Activated naive CD8-positive, alpha-beta T cell treated with anti-CD3 and anti-CD28 coated beads for 36 hours (primary cell): ENCODE measurements at places on chromosomes 11 and 22. TPM values are rescaled to one million over a fixed set of nuclear protein-coding genes. Genes with fewer than 3 reads are reported as not detected.

DNA sequence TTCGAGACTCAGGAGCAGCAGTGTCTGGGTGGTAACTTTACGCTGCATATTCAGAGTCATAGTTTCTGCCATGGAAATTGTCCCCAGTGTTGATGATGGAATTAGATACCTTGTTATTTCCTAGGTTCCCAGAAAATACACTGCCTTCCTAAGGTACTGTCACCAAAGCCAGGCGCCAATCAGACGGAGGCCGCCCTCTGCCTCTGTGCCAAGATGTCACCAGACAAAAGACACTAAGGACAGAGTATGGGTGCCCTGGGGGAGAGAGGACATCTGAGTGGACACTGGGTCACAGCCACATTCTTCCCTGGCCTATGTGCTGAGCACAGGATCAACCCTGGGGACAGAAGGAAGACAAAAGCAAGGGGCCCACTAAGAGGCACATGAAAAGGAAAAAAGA lies 11.2 kb downstream of the PLA2G6 start:
- no peak for DNase-seq

Gene RELT
- 23.2 TPM for total RNA-seq

- DNase-seq: no peak
These were observed 99.7 kb upstream of the VPREB1 start for GRCh38 chr22:22144858-22145257.

- no peak for DNase-seq
These were observed 195.7 kb downstream of the IGLL1 start for GRCh38 chr22:23384431-23384830.

DNA sequence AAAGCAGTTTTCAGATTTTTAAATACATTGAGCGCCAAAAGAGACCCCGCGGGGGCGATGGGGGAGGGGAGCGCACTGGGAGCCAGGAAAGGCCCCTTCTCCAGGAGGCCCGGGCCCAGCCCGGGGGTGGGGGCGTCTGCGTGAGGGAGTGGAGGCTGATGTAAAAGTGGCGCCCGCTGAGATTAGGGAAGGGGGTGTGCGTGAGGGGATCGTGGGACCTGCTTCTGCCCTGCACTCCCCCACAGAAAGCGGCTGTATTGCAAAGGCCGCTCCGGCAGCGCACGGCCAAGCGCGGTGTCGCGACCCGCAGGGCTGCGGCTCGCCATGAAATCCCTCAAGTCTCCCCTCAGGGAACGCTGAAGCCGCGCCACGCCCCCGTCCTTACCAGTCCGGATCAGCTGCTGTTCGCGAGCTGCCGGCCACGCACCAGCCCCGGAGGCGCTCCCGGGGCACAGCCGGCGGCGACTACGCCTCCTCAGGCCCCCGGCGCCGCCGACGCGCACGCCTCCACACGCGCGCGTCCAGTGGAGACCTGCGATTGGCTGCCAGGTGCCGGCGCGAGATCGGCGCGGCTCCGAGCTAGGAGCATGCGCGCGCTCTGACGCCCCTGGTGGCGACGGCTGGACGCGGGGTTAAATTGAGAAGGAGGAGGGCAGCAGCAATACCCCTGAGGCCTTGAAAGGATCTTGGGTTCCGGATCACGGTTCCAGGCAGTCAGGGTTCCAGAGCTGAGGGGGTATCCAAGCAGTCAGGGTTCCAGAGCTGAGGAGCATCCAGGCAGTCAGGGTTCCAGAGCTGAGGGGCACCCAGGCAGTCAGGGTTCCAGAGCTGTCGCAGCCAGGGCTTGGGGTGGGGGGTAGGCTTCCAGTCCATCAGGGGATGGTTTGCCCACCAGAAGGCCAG lies at the start of gene ZNF280B:
Gene ZNF280B, minus strand, starts transcription at position 469 of the 903 bp plus-strand sequence. CDS start 19,344 bp downstream, outside the sequence.
- DNase-seq: peak; percentile 90

DNA sequence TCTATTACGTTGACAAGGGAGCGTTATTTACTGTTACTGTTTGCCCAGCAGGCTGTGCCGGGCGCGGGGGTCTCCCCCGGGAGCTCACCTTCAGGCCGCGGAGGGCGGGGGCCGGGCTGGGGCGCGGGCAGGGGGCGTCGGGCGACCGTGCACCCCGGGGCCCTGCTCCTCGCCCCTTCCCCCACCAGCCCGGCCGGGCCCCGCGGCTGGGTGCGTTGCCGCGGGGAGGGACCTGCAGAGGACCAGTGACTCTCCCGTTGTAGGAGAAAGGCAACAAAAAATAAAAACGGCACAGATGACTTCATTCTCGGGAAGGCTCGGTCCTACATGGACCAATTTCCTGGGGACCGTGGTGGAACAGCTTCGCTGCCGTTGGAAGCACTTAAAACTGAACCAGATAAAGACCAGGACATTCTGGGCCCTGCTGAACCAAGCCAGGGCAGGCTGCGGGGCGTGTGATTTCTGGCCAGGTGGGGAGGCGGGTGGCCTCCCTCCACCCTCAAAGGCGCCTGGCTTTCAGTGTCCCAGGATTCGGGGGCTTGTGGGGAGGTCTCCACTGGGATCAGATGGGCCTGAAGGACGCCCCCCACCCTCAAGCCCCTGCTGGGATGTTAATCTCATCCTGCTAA lies 57.4 kb downstream of the IGLL1 start:
- no peak for DNase-seq

DNA sequence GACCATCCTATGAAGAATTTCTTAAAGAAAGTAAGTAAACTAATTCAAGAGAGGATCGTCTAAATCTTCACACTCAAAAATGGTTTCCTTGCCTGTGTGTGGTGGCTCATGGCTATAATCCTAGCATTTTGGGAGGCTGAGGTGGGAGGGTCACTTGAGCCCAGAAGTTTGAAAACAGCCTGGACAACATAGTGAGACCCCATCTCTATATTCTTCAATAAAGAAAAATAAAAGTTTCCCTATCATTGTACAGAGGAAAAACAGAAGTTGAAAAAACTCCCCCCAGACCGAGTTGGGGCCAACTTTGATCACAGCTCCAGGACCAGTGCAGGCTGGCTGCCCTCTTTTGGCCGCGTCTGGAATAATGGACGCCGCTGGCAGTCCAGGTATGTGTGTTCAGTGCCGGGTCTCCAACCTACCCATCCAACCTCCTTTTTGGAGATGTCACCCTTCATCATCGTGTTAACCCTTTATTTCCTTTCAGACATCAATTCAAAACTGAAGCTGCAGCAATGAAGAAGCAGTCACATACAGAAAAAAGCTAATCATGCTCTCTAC lies 3.0 kb downstream of the RPS25 start:
- no peak for DNase-seq

Gene JAML
- 150 TPM for total RNA-seq

- no peak for DNase-seq
These were observed 1289.4 kb downstream of the LRRC4C start for GRCh38 chr11:40170078-40170477.

DNA sequence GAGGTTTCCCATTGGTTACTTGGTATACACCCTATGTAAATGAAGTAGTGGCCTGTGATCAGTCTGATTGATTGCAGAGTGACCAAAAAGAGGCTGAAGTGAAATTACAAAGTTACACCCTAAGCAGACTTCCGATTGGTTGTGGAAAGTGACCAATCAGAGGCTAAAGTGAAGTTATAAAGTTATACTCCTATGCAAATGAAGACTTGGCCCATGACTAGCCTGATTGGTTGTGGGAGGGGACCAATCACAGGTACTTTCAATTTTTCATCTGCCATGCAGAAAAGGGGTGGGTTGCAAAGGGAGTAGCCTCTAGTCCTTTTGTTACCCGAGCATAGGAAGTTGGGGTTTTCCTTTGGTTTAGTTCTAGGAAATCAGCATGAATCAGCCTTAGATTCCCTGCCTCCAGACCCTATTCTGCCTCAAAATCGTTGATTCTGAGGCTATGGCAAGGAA lies 18.1 kb upstream of the CSTF3 start:
- DNase-seq: no peak

DNA sequence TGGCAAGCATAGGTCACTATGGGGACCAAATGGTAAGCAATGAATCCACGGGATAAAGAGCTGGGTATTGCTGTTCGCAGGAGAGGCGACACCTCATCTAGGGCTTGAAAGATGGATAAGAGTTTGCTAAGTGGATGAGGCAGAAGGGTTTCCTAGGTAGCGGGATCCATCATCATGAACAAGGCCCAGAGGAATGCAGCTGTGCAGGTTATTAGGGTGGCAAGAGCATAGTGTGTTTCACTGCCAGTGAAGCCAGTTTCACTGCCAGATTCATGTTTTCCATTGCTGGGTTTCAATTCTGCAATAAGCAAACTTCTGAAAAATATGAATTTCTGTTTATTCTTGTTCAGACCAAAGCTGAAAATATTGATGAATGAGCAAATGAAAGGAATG lies 27.2 kb downstream of the WEE1 start:
- DNase-seq: peak; percentile 44

DNA sequence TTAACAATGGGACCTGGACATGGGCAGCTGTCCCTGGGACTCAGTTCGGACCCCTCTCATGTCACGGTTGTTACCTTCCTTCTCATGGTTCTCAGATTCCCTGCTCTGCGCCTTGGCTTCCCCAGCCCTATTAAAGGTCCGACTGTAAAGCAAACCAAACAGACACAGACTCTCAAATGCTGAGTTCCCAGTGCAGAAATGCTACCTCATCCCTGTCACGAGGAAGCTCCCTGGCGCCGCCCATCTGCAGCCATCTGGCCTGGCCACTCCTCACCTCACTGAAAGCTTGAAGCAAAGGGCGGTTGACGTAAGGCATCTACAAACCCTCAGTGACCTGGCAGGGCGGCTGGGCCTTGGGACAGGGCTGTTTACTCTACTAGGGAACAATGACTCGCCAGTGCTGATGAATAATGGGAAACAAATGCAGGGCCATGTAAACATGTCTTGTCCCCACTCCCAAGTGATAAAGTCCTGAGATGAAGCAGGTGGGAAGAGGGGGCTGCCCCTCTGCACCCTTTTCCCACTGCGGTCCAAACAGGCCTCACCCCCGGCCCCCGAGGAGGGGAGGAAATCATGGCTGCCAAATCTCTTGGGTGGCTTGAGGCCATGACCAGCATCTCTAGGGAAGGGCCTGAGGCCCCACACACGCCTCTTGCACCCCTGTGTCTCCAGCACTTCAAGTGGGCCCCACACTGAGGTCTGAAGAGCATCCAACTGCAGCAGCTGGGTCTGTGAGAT lies 49.3 kb downstream of the SCUBE1 start:
- DNase-seq: no peak

GRCh38 chr11:73270016-73270854 lies 1.9 kb upstream of the P2RY6 start:
- DNase-seq: no peak

DNA sequence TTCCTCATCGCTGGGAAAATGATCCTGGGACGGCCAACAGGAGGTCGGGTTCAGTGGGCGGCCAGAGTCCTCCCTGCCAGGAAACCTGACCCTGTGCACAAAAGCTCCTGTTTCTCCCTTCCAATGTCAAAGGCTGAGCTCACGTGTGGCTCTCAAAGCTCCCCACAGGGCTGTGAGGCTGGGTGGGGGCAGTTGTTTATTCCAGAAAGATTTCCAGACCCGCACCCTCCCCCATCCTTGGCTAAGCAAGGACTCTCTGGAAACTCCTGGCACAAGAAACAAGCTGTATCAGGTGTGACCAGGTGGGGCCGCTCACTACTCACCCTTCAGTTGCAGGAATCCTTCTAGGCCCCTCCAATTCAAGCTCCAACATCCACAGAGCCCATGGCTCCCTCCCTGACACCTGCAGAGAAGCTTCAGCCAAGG lies 131.9 kb downstream of the SHANK2 start:
- no peak for DNase-seq

GRCh38 chr11:36271794-36272407 lies 17.3 kb downstream of the COMMD9 start:
- no peak for DNase-seq

- DNase-seq: no peak
These were observed 22.0 kb downstream of the ST14 start for GRCh38 chr11:130181295-130182272.

Gene P2RY2
- not detected for total RNA-seq

DNA sequence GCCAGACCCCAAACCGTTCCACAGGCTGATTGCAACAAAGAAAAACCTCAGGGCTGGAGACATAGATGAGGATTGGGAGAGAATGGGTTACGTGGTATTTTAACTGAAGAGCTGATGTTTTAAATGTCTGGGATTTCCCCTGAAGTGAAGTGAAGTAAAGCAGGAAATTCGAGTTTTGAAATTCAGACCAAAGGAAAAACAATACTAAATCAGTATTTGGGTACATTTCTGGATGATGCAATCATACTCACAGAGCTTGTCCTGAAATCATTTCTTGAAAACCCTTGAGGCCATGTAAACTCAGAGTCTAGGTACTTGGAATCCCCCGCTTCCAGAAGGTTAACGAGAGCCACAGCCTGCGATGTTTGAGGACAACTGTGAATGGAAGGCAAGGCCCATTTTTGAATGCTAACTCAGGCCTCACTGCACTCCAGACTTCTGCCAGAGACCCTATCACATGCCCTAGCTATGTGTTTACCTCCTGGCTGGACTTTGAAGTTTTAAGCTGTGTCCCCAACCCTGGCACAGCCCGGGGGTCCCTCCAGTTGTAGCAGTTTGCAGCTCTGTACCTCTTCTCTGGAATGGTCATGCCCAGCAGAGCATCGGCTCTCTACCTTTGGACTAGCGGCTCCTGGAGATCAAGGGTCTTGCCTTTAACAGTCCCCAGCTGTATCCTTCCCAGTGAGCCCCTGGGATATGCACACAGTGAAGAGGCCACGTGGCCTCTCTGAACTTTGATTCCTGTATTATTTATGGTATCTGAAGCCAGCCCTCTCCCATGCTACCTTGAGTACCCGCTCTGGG lies 5.4 kb upstream of the FTH1 start:
- no peak for DNase-seq

- no peak for DNase-seq
These were observed 1045.9 kb upstream of the RAG2 start for GRCh38 chr11:37643968-37644367.

Gene TREH
- not detected for total RNA-seq

DNA sequence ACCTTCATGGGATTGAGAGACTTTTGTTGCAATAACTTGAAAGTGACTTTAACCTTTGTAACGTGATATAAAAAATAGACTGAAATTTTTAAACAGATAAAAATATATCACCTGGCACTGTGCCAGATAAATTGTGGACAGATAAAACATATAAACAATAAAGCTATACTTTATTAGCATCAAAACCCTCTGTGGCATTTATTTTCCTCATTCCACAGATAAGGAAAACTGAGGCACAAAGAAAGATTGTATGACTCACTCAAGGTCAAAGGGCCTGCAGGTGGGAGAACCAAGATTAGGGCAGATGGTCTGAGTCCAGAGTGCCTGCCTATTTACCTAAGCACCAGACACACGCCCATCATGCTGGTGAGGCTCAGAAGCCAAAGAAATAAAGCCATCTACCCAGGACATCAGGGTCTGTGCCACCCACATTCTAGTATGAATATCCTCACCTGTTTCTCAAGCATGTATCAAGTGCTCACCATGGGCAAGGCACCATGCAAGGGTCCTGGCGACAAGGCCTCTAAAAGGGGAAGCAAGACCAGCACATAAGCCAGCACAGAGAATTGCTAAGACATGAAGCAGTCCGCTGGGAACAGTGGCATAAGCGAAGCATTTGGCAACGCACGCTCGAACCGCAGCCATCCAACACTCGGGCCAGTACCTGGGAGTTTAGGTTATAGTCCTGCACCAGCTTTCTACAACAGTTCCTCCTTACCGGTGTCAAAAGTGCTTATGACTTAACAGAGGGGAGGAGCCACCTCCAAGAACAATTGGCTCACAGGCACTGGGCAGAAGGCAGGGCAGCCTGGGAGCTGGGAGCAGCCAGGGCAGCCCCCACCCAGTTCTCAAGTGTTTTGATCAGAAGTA lies 17.6 kb downstream of the MYH9 start:
- DNase-seq: no peak
